Cerebellum (tissue), 4 donors: ENCODE measurements at places on chromosomes 2 and 18. TPM values are rescaled to one million over a fixed set of nuclear protein-coding genes. Genes with fewer than 3 reads are reported as not detected.

DNA sequence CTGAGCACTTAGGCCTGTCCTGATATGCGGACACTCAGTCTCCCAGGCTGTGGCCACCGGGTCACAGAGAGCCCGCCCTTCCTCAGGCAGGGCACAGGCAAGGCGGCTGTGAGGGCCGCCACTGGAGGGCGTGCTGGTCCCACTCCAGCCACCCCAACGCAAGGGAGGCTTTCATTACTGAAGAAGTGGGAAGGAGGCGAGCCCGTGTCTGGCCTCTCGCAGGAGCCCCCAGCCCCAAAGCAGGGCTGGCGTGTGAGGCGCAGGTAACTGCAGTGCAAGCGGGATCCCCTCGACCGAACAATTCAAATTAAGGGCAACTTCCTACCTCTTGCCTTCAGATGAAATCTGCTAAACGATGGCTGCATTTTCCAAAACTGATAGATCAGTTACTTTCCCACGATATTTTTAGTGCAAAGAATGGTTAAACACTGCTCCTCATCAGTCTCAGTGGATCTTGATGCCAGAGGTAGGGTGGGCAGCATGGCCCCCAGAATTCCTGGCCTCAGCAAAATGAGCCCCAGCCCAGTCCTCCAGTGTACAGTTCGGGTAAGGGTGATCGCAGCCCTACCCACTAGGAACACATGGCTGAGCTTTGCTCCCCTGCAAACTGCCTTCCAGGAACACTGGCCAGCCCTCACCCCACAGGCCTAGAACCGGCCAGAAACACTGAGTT lies 97.2 kb downstream of the SEPTIN10 start:
- no peak for DNase-seq

- no peak for DNase-seq
Measured at GRCh38 chr2:232234922-232235615, 143.5 kb upstream of the ALPP start.

DNA sequence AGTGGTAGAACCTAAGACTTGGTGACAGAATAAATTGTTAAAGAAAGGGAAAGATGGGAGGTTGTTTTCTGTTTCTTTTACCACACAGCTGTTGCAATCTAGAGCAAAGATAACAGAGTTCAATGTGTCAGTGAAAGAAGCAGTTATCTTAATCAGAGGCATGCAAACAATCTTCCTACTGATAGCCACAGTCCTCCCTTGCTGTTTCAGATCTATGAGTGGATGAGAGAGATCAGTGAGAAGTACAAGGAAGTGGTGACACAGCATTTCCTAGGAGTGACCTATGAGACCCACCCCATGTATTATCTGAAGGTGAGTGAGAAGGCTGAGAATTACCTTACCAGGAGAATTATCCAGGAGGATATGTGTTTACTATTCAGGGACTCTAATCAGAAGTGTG lies 15.9 kb downstream of the CPO start:
- no peak for DNase-seq

- DNase-seq, result no peak
Measured at GRCh38 chr2:161570424-161571050, 53.7 kb upstream of the SLC4A10 start.

GRCh38 chr2:191526536-191526935 lies 151.4 kb upstream of the NABP1 start:
- no peak for DNase-seq

DNA sequence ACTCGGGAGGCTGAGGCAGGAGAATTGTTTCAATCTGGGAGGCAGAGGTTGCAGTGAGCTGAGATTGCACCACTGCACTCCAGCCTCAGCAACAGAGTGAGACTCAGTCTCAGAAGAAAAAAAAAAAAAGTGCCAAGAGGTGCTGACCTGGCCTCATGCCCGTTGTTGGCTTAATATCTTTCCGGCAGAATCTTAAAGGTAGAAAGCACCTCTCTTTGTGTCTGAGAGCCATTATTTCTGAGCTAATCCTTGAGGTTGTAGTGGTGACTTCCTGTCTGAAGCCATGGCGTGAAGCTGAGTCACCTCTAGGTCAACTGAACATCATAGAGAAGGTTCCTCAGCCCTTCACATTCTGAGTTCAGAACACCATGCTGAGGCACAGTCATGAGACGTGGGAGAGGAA lies 60.4 kb downstream of the WDSUB1 start:
- DNase-seq, result no peak

- DNase-seq, result no peak
Measured at GRCh38 chr18:54740136-54740846, 88.0 kb upstream of the RAB27B start.

- no peak for DNase-seq
Measured at GRCh38 chr18:50128506-50129271, 66.3 kb downstream of the MYO5B start.

- no peak for DNase-seq
Measured at GRCh38 chr2:22690096-22690495, 694.9 kb upstream of the KLHL29 start.

DNA sequence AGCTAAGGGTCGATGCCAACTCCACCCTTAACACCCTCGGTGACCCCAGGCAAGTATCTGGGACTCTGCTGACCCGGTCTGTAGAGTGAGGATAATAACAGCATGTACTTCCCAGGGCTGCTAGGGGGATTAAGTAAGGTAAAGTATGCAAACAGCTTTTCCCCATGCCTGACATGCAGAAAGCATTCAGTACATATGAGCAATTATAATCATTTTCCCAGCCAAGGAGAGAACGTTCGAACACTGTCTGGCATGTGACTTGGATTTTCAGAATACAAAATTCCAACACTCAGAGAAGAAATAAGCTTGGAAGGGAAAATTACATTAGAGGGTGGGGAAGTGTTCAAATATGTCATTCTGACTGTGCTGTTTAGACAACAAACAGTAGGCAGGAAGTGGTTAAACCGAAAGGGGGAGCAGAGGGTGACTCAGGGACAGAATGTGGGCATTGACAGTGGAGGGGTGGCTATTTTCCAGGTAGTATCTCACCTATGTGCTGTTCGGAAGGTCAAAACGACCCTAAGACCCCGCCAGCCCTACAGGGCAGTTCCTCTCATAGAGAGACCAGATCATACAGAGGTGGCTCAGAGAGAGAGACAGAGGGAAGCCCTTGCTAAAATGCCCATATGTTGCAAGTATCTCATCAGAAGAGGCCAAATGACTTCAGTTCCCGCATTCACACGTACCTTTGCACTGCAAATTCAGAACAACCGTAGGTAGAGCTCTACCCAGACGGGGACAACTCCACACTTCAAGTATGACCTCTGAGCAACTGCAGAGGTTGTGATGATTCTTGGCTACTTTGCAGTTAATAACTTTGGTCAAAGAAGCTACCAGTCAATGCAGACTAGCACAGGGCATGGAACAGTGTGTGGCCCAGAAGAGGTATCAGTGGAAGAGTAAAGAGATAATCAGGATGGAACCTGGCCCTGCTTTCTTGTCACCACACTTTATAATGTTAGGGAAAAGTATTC lies 14.8 kb downstream of the ASPRV1 start:
- DNase-seq, result no peak

PSMA8 gene
- total RNA-seq, result not detected

GYPC gene
- total RNA-seq, result 12.8 TPM

NPPC gene
- total RNA-seq, result 2.0 TPM

SPATS2L gene
- 29.0 TPM for total RNA-seq

ETAA1 gene
- total RNA-seq, result 22.8 TPM

EPB41L3 gene
- 61.2 TPM for total RNA-seq

AKAIN1 gene
- 6.9 TPM for total RNA-seq

AOX1 gene
- total RNA-seq, result 2.8 TPM

TGFA gene
- total RNA-seq, result 11.2 TPM
